ENCODE measurements at places on chromosomes 5 and 9. TPM values are rescaled to one million over a fixed set of nuclear protein-coding genes. Genes with fewer than 3 reads are reported as not detected.

DNA sequence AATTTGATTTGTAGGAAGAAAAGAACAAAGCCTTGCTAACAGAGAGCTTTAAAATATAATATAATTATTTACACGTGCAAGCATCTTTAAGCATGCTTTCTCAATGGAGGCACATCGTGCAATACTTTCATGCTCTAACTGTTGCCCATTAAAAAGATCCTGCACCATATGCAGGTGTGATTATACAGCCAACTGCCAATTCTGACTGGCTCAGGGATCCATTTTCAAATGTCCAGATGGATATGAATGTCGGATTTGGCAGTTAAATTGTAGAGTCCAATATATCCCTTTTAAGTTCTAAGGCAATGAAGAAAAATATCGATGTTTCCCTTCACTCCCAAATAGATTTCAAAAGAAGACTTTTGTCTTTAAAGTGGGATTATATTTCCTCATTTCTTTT, 416.4 kb upstream of the CD180 start:
- DNase-seq, result no peak

DNA sequence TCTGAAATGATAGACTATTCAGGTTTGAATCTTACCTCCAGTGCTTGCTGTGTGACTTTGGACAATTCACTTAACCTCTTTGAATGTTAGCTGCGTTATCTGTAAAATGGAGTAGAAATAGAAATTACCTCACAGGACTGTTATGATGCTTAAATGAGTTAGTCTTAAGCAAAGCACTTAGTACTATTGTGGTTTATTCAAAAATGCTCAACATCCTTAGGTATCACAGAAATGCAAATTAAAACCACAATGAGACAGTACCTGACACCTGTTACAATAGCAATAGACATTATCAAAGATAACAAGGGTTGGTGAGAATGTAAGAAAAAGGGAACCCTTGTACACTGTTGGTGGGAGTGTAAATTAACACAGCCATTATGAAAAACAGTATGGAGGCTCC, 77.6 kb upstream of the FREM1 start:
- DNase-seq, result no peak

The LECT2 gene
- not detected for total RNA-seq

GRCh38 chr9:21994556-21995005, at the start of gene CDKN2B-AS1:
TSS of gene CDKN2B-AS1 (plus strand) at chr9:21994791.
- DNase-seq, result peak; percentile 49

GRCh38 chr5:111384220-111384619, 128.1 kb downstream of the STARD4 start:
- DNase-seq, result no peak

DNA sequence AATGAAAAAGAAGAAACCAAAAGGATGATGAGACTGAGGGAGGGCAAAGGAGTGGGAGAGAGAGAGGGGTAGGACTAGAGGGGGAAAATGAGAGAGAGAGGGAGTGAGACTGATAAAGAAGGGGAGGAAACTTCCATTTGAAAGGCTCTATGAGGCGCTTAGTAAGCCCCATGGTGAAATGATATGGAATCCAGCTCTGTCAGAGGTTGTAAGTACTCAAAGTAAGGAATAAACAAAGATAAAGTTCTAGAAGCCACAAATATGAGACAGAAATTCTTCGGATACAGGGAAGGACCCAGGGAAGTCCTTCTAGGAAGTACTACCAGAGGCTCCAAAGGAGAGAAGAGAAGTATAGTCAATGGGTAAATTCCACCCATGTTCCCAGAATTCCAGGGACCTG, 21.7 kb upstream of the VLDLR start:
- DNase-seq, result no peak

The FOXD4L6 gene
- not detected for total RNA-seq

DNA sequence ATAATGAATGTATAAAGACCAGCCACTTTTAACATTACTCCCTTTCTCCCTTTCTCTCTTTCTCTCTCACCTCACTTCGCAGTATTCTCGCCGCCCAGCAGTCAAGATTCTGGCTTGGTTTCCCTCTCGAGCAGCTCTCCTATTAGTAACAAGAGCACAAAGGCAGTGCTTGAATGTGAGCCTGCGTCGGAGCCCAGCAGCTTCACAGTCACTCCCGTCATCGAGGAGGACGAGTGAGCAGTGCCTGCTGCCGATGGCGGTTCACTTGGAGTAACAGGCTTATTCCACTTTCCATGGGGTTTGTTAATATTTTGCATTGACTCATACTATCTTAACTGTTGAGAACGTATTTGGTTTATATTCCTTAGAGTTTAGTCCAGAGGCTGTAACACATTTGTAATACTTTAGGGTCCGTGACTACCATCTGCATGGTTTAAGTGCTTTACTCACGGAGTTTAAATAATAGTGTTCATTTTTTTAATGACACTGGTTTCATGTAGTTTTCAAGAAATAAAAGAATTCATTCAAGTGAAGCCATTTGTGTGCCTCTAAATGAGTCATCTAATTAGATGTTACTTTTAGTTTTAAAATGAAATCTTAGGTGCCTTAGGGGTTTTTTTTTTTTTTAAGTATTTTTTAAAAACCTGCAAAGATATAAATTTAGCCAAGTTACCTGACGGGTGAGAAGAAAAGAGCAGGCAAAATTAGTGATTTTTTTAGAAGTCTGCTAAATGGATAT, 8.4 kb upstream of the DMRT3 start:
- no peak for DNase-seq

The PTGS1 gene
- total RNA-seq, result 7.3 TPM

DNA sequence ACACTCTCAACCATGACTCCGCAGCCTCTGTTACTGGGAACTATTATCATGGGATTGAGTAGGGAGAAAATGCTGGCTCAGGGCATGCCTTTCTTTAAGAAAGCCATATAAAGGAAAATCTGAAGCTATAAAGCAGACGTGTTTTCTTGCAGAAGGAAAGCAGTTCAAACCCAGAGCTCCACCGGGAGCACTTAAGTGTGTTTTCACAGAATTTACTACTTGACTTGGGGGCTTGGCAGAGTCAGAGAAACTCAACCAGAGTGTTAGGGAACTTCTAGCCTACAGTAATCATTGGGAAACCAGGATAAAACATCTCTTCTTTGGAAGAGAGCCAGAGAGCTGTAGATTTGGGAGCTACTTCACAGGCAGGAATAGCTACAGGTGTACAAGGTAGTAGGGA, 283.4 kb upstream of the ADRA1B start:
- no peak for DNase-seq
